AG08395 (cell line): ENCODE measurements at places on chromosomes 3 and 15.
A peak's percentile ranks its signal among the peaks of the same experiment; 100 is the strongest.

- no peak for DNase-seq
Measured at GRCh38 chr15:39556461-39556860, 24.4 kb upstream of the THBS1 start.

DNA sequence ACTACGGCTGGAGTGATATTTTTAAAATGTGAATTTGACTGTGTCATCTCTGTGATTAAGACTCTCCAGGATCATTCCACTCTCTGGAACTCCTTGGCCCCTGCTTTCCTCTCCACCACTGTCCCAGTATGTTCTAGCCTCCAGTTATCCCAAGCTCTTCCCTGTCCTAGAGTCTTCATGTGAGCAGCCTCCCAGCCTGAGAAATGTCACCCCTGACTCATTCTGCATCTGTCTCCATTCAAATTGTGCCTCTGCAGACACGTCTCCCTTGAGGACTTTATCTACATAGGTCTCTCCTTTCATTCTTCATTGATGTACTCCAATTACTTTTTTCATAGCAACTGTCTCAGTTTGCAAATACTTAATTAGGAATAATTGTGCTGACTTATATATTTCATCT is 317.7 kb upstream of the ADAMTS9 start:
- peak; percentile 13 for DNase-seq

GRCh38 chr3:86563400-86563970 is 427.5 kb downstream of the VGLL3 start:
- peak; percentile 3 for DNase-seq

DNA sequence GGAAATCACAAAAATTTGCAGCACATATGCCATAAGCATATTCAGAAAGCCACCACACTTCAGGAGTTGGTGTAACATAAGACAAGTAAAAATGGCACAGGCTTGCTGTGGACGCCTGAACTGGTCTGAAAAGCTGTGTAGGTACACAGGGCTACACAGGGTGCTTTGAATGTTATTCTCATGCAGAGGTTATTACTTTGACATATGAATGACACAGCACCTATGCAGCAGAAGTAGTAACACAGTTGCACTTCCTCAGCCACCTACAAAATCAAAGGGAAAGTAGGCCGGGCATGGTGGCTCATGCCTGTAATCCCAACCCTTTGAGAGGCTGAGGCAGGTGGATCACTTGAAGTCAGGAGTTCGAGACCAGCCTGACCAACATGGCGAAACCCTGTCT is 54.5 kb downstream of the OSBPL10 start:
- no peak for DNase-seq

- no peak for DNase-seq
Measured at GRCh38 chr3:141380279-141380678, 12.0 kb downstream of the ZBTB38 start.

DNA sequence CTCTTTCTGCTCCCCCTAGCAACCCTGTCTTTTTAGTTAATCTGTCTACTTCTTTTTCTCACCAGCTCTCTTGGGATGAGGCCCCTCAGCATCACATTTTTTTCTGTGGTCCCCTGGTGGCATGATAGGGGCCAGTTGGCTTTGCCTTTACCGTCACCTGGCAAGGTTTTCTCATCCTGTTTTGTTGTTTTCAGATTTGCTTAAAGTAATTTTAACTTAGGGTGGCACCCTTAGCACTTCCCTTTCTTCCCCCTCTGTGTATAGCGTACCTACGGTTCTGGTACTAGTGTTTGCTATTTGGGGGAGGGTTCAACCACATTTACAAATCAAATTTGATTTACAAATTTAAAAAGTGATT is 35.6 kb downstream of the PDCD6IP start:
- DNase-seq, result no peak

DNA sequence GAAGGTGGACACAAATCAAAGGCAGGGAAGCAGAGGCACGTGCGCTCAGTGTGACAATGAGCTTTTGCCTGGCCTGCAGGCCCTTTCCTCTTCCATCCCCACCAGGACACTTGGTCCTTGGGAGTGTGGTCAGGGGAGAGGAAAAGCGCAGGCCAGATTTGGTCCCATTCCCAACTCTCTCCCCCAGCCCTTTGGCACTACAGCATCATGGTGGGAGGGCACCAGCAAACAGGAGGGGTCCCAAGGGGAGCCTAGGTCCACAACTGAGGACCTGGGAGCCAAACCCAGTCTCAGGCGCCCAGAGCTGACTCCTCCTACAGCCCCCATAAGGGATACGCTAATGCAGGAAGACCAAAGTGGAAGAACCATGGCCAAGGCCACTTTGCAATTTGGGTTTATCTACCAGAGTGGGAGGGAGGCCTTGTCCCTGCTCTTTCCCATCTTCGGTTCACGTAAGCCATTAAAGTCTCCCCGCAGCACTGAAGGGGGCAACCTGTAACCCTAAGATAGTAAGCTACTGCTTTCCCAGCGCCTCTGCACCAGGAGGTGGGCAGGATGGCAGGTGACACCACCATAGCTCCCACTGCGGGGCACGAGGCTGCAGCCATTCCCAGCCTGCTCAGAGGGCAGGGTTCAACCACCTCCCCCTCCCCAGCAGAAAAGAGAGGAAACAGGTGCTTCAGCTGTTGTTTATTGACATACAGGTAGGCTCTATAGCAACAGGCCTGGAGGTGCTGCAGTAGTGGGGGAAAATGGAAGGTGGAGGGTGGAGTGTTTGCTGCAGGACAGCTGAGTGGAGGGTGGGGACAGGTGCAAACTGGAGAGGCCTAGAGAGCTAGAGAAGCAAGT is 993 bp upstream of the GRAMD2A start:
- no peak for DNase-seq

- peak; percentile 57 for DNase-seq
Measured at GRCh38 chr3:197224034-197224444, 74.4 kb downstream of the DLG1 start.

DNA sequence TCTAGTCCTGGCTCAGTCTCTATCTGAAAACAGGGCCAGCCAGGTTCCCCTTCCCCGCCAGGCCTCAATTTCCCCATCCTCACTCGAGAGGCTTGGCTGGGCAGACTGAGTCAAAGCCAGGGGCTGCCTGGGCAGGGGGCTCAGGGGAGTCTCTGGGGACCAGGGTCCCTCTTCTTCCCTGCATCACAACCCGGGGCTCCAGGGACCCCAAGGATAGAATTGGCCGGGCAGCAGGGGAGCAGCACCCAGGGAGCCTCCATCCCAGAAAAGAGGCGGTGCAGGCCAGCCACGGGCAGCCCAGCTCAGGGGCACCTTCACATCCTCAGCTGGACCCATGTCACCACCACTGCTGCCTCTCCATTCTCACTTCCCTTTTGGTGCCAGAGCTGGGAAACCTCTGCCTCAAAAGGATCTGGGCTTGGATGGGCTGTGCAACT is 13.3 kb upstream of the PLXND1 start:
- DNase-seq, result no peak

- DNase-seq, result no peak
Measured at GRCh38 chr3:81985996-81986723, 224.7 kb upstream of the GBE1 start.

DNA sequence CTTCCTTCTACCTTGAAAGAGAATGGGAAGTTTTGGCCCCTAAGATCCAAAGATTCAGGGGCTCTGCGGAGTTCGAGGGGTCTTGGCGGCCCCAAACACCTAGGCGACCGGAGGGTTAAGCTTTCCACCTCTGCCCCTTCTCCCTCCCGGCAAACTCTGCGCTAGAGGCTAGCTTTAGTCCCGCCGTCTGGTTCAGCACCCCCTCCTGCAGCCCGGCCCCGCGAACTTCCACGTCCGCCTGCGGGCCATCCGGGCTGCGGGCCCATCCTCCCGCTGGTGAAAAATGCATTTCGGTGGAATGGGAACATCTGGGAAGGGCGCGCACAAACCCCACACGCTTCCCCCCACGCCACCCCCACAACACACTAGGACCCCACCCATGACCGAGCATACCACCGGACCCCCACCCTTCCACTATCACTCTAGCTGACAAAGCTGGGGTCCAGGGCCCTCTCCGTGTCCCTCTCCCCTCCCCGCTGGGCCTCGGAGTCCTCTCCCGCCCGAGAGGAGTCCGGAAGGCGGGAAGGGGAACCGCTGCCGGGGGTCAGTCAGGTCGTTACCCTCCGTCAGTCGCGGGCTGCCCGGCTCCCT is 1.0 kb downstream of the SHOX2 start:
- DNase-seq, result peak; percentile 66
